ENCODE measurements at places on chromosomes 5 and 9. TPM values are rescaled to one million over a fixed set of nuclear protein-coding genes. Genes with fewer than 3 reads are reported as not detected.

The DPH7 gene
- total RNA-seq = 32.4 TPM

The HK3 gene
- total RNA-seq = not detected

DNA sequence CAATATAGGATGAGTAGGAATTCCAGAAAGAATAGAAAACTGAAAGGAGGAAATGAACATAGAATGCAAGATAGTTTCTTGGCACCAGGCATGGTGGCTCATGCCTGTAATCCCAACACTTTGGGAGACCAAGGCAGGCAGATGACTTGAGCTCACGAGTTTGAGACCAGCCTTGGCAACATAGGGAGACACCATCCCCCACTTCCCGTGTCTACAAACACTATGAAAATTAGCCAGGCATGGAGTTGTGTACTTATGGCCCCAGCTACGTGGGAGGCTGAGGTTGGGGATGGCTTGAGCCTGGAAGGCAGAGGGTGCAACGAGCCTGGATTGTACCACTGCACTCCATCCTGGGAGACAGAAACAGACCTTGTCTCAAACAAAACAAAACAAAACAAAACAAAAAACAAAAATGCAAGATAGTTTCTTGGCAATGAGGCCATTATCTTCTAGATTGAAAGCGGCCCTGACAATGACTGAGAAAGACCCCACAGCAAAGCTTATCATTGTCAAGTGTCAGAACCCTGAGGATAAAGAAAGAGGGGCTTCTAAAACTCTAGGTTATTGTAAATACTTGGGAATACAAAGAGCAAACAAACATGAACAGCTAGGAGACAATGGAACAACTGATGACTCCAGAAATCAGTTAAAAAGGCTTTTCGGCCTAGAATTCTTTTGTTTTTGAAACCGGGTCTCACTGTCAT, 9.2 kb downstream of the SQSTM1 start:
- no peak for DNase-seq

- DNase-seq = no peak
These were observed 238.7 kb downstream of the NFIB start for GRCh38 chr9:14075218-14075617.

DNA sequence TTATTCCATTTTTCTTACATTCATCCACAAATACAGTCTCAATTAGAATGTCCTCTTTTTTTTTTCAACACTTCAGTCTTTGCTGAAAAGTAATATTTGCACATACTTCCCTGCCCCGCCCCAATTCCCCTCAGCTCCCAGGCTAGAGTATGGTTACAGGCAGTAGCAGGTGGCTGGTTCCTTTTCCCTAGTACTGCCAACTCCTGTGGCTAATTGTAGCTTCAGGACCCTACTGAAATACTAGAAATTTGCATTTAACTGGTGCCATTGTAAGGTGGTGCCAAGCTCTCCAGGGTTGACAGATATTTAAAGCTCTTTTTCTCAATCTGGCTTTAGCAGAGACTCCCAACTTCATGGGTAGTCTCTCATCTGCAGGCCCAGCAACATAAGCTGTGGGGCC, 80.3 kb downstream of the FAM81B start:
- DNase-seq = no peak

Measured in activated naive CD4-positive, alpha-beta T cell treated with anti-CD3 and anti-CD28 coated beads for 36 hours (primary cell).